GM20000 (cell line): ENCODE measurements at places on chromosomes 16 and 17.

DNA sequence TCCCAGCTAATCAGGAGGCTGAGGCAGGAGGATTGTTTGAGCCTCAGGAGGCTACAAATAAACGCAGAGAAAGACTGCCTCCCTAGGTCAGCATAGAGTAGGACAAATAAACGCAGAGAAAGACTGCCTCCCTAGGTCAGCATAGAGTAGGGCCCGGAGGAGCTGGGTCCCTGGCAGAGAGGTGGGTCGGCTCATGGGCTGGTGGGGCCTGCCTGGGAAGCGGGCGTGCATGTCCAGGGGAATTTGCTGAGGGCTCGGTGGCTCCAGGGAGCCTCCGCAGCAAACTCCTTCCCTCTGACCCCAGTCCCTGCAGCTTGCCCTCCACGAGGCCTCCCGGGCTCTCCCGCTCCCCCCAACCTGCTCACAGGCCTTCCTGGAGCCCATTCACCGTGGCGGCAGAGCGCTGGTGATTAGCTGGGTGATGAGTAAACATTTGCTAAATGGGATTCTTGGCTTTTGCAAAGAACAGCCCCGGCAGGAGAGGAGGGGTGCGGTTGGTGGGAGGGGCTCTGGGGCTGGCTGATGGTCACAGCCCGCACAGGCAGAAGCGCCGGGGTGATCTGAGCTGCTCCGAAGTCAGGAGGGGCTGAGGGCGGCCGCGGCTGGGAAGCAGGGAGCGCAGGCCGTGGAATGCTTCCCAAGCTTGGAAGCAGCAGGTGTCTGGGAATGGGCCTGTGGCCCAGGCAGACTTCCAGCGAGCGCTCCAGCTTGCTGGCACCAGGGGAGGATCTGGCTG lies 93.1 kb downstream of the RTN4RL1 start:
- no peak for DNase-seq

GRCh38 chr16:72909196-72909595 lies 138.7 kb downstream of the ZFHX3 start:
- no peak for DNase-seq

DNA sequence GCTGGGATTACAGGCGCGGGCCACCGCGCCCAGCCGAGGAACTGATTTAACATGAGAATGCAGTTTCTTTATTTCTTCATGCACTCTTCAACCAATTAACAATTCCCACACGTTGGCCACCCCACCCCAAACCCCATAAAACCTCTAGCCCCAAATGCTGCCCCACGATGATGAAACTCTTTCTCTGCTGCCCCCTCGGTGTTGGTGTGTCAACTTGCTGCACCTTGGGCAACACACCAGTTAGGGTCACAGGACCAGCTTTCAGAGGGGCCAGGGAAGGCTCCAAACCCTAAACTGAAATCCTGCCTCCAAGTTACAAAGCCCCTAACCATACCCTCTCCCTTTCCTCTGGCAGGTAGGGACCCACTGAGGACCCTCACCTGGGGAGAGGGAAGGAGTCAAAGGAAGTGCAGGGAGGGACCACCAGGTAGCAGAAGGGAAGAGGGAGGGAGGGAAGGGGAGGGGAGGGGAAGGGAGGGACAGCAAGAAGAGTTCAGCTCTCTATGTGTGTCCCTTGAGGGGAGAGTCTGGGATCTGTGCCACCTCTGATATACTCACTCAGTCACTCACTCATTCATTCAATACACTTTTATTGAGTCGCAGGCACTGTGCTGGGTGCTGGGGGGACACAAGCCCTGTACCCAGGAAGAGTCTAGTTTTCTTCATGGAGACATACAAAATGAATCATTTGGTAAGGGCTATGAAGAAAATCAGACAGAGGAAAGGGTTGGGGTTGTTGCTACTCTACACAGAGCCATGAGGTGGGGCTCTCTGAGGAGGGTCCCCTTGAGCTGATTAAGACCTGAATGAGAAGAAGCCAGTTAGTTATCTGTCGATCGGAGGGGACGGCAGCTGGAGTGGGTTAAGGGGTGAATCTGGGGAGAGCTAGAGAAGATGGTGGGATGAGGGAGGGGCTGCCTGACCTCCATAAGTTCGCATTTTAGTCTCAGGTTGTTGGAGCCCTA lies 3.9 kb downstream of the PLXDC1 start:
- no peak for DNase-seq

- no peak for DNase-seq
Observed at GRCh38 chr16:87233928-87234327, 83.3 kb downstream of the C16orf95 start.

DNA sequence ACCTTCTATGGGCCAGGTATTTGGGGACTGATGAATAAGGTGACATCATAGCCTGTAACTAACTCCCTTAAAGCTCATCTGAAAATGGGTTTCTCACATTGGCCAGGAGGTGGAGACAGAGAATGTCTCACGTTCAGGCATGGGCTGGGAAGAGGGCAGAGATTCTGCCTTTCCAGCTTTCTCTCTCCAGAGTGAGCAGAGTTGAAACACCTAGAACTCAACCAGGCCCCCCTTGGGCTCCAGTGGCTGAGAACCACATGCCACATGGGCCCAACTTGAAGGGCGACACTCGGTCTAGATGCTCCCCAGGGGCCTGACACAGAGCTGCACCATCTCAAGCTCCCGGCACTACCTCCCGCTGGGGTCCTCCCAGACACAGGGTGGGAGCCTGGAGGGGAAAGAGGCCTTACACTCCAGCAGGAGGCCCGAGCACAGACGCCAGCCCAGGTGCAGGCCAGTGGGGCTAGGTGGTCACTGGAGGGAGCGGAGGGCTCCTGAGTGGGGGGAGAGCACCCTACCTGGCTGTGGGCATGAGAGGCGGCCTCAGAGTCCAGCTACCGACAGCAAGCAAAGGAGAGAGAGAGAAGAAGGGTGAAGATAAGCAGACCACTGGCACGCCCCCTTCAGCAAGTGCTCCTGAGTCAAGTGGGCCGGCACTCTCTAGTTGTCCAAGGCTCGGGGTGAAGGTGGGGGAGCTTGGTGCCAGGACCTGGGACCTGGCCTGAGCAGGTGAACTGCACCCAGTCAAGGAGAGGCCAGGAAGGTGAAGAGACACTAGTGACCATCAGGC lies 55.9 kb downstream of the MYO18A start:
- DNase-seq = peak; percentile 80

GRCh38 chr16:25812215-25812614 lies 120.5 kb downstream of the HS3ST4 start:
- DNase-seq = no peak

GRCh38 chr16:1007284-1007850 lies 25.8 kb downstream of the SOX8 start:
- no peak for DNase-seq

DNA sequence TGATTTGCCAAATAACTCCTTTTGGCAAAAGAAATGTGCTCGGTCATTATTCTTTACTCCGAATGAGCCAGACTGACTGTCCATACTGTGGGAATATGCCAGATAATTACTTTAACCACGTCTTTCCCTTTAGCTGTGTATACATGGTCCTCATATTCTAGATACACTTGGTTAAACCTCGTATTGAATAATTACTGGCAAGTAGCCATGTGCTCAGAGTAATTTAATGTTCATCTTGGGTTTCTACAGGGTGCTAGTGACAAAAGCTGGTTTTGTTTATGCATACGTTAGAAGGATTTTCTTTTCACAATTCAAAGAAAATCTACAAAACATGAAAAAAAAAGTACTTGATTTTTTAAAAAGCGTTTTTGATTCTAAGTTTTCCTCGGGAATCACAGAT lies 540.3 kb downstream of the KCNJ2 start:
- DNase-seq = no peak

- peak; percentile 90 for DNase-seq
Observed at GRCh38 chr17:51166987-51167931, 1.0 kb downstream of the NME2 start.

GRCh38 chr17:82296511-82297279 lies 20.7 kb downstream of the CD7 start:
- DNase-seq = no peak

GRCh38 chr16:12341966-12342365 lies 365.4 kb downstream of the SNX29 start:
- DNase-seq = no peak

DNA sequence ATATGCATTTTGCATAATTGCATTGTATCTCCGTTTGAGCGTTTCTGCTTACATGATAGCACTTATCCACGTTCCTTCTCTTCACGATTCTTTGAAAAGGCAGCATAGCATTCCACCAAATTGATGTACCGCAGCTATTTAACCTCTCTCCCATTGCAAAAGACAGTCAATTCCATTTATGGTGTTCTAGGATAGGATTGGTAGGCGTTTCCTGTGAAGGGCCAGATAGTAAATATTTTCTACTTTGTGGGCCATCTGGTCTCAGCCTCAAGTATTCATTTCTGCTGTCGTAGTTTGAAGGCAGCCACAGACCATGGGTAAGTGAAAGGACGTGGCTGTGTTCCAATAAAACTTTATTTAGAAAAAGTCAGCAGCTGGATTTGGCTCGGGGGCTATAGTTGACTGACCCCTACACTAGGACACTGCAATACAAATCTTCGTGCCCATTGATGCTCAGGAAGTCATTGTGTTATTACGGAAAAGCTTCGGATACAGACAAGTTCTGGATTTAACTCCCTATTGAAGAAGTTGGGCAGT lies 10.1 kb downstream of the SNX29 start:
- no peak for DNase-seq

GRCh38 chr17:69287168-69287567 lies 39.8 kb downstream of the ABCA5 start:
- no peak for DNase-seq

DNA sequence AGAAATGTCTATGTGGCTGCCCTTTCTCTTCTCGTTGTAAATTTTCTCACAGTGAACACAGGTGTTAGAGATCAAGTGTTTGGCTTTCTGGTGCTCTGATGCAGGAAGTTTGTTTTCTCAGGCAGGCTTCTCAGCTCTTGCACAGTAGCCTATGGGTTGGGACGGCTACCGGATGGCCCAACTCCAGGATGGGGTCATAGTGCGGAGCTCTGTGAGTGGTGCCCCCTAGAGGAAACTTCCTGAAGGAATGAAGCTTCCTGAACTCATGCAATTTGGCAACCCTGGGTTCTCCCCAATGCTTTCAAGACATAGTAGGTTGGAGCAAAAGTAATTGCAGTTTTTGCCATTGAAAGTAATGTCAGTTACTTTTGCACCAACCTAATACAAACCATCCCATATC lies 407.5 kb upstream of the HSBP1 start:
- DNase-seq = no peak
